Upper lobe of right lung (tissue), 1 donor: ENCODE measurements at places on chromosomes 16 and 17. TPM values are rescaled to one million over a fixed set of nuclear protein-coding genes. Genes with fewer than 3 reads are reported as not detected.
A peak's percentile ranks its signal among the peaks of the same experiment; 100 is the strongest.

SLC38A8 gene
- total RNA-seq = not detected

ACD gene
- 14.3 TPM for total RNA-seq

CNTNAP4 gene
- not detected for total RNA-seq

HERPUD1 gene
- 223 TPM for total RNA-seq

GSDMA gene
- total RNA-seq = 0.29 TPM

THRA gene
- total RNA-seq = 55.6 TPM

TBKBP1 gene
- total RNA-seq = 14.7 TPM

TBC1D3 gene
- total RNA-seq = not detected

DNA sequence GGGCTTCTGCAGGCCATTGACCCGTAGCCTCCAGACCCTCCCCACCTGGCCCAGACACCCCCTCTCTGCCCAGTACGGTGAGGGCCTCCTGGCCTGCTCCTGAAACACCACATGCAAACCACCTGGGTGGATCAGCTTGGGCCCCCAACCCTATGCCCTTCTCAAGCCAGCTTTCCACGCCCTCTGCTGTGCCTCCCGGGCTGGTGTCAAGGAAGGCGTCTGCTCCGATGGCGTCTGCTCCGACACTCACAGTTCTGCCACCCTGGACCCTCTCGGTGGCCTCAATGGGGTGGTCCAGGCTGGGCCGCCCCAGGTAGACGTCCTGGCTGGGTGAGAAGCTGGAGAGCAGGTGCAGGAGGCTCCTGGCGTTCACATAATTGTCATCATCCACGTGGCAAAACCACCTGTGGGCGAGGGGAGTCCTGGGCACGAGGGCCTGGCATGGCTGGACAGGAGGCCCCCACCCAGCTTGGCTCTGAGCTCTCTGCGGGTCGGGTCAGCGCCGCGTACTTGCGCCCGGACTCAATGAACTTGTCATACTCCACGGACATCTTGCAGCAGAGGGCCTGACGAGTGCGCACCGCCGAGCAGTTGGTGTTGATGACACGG lies 1.4 kb downstream of the RFNG start:
- peaks cover 23% of the 10 kb centered on the region for H3K36me3 ChIP-seq
- no peaks in the 10 kb centered on the region for H3K27me3 ChIP-seq
- DNase-seq = no peak
- peak overlapping the region; percentile 68 for H3K4me3 ChIP-seq
- peaks cover 20% of the 10 kb centered on the region for H3K4me1 ChIP-seq

DNA sequence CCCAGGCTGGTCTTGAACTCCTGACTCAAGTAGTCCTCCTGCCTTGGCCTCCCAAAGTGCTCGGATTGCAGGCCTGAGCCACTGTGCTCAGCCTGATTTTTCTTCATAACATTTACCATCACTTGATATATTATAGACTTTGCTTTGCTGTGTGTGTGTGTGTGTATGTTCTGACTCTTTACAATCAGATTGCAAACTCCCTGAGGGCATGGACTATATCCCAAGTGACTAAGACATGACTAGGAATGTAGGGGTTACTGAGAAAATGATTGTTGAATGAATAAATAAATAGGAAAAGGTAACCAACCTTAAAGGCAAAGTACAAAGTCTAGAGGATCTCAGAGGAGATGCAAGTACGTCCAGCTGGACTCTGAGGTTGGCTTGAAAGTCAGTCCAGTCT lies 9.6 kb upstream of the OR2C1 start:
- H3K4me3 ChIP-seq = no peak overlapping the region
- no peak overlapping the region for H3K27ac ChIP-seq
- no peaks in the 10 kb centered on the region for H3K27me3 ChIP-seq
- no peak for DNase-seq
- no peaks in the 10 kb centered on the region for H3K4me1 ChIP-seq
- no peaks in the 10 kb centered on the region for H3K36me3 ChIP-seq

- DNase-seq = peak; percentile 57
- H3K4me3 ChIP-seq = no peak within 1 kb of the TSS
- H3K4me1 ChIP-seq = no peaks in the 10 kb centered on the region
- H3K36me3 ChIP-seq = no peaks in the 10 kb centered on the region
- no peak within 1 kb of the TSS for H3K27ac ChIP-seq
These were observed at the start of gene CDH8 for GRCh38 chr16:62036101-62036801. Gene CDH8 (minus strand): TSS chr16:62036438. CDS start chr16:62021403, 15,035 bp downstream.

- H3K36me3 ChIP-seq = no peaks in the 10 kb centered on the region
- H3K4me3 ChIP-seq = no peak overlapping the region
- no peak overlapping the region for H3K27ac ChIP-seq
- no peaks in the 10 kb centered on the region for H3K27me3 ChIP-seq
- DNase-seq = no peak
These were observed 243.9 kb upstream of the MYOCD start for GRCh38 chr17:12421646-12422306.

- H3K4me1 ChIP-seq = no peaks in the 10 kb centered on the region
- H3K27ac ChIP-seq = no peak overlapping the region
- DNase-seq = no peak
- no peaks in the 10 kb centered on the region for H3K27me3 ChIP-seq
- no peak overlapping the region for H3K4me3 ChIP-seq
These were observed 54.8 kb downstream of the GPATCH8 start for GRCh38 chr17:44448412-44448811.

DNA sequence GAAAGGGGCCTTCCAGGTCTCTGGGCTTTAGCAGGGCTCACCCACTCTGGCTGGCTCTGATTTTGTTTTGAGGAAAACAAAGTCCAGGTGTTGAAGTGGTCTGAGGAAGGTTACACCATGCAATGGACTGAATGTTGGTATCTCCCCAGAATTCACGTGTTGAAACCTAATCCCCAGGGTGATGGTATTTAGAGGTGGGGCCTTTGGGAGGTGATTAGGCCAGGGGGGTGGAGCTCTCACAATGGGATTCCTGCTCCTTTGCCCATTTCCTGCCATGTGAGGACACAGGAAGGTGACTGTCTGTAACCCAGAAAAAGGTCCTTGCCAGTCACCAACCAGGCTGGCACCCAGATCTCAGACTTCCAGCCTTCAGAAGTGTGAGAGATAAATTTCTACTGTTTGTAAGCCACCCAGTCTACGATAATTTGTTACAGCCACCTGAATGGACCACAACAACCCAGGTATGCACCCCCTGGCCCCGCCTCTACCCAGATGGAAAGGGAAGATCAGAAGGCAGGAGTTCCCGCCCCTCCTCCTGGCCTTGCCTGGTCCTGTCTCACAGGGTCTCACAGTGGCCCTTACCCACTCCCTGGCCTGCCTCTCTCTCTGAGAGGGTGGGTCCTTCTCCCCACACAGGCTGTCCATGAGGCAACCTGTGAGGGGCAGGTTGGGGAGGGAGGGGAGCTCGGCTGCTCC lies 32.0 kb downstream of the LRRC75A start:
- H3K36me3 ChIP-seq = no peaks in the 10 kb centered on the region
- no peak for DNase-seq
- H3K4me3 ChIP-seq = no peak overlapping the region
- no peaks in the 10 kb centered on the region for H3K27me3 ChIP-seq
- H3K27ac ChIP-seq = no peak overlapping the region

- H3K27me3 ChIP-seq = no peaks in the 10 kb centered on the region
- H3K4me1 ChIP-seq = no peaks in the 10 kb centered on the region
- no peaks in the 10 kb centered on the region for H3K36me3 ChIP-seq
- no peak overlapping the region for H3K27ac ChIP-seq
- DNase-seq = no peak
- H3K4me3 ChIP-seq = no peak overlapping the region
These were observed 38.4 kb downstream of the ABAT start for GRCh38 chr16:8712589-8713361.

DNA sequence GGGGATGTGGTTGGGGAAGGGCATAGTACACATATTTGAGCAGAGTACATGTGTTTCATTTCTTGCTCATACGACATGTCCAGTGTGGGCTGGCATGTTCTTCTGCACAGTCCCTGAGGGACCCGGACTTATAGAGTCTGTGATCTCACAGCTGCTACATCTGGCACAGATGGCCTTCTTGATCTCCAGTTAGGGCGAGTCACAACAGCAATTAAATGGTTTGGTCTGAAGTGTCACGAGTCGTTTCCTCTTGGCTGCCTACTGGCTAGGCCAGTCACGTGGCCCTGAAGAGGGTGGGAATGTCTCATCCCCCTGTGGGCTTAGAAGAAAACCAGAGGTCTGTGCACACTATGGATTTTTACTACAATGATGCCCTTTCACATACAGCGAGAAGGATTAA lies 443.6 kb downstream of the WWOX start:
- no peaks in the 10 kb centered on the region for H3K4me1 ChIP-seq
- DNase-seq = no peak
- no peak overlapping the region for H3K27ac ChIP-seq
- no peaks in the 10 kb centered on the region for H3K27me3 ChIP-seq

- H3K4me1 ChIP-seq = peaks cover 55% of the 10 kb centered on the region
- H3K27me3 ChIP-seq = no peaks in the 10 kb centered on the region
- peak overlapping the region; percentile 85 for H3K4me3 ChIP-seq
- H3K27ac ChIP-seq = peak overlapping the region; percentile 98
These were observed 49.7 kb downstream of the TUBD1 start for GRCh38 chr17:59842901-59843652.

GRCh38 chr17:65035704-65036103 lies 20.8 kb downstream of the GNA13 start:
- no peaks in the 10 kb centered on the region for H3K36me3 ChIP-seq
- H3K27me3 ChIP-seq = no peaks in the 10 kb centered on the region
- H3K4me3 ChIP-seq = no peak overlapping the region
- H3K4me1 ChIP-seq = peaks cover 61% of the 10 kb centered on the region
- peak overlapping the region; percentile 32 for H3K27ac ChIP-seq

DNA sequence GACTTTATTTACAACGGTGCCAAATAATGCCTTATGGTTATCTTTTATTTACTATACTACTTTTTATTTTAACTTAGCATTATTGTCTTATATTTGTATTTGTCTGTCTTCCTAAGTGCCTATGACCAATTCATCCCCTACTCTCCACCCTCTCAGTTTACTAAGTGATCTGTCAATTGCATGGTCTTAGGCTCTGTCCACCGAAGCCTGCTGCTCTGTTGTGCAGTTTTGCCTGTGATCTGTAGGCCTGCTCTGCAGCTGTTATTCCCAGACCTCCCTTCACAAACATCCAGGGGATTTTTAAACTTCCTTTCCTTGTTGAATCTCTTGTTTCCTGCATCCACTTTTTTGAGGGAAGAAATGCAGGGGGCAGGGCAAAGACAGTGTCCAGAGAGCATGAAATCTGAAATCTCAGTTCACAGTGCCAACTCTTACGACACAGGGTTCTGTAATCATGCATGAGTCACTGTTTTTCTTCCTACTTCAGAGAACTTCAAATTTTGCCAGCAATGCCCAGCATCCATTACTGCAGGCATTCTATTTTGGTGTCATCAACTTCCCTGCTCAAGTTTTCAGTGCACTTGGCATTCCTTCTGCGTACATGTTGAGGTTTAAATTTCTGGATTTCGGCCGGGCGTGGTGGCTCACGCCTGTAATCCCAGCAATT lies 11.4 kb downstream of the SLFN5 start:
- H3K4me3 ChIP-seq = no peak overlapping the region
- peaks cover 55% of the 10 kb centered on the region for H3K4me1 ChIP-seq
- H3K27ac ChIP-seq = peak overlapping the region; percentile 71
- peaks cover 6% of the 10 kb centered on the region for H3K36me3 ChIP-seq
- no peaks in the 10 kb centered on the region for H3K27me3 ChIP-seq

DNA sequence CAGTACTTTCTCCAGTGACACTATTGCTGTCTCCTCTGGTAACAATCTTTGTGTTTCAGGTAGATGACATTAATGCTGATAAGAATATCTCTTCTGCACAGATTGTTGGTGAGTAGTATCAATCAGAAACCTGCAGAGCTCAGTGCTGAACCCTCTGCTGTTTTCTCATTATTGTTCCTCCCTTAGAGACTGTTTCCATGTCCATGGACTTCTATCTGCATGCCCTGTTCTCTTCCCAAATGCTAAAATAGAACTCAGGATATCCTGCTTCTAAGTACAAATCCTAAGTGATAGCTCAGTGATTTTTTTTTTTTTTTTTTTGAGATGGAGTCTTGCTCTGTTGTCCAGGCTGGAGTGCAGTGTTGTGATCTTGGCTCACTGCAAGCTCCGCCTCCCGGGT lies 29.4 kb downstream of the IST1 start:
- no peaks in the 10 kb centered on the region for H3K27me3 ChIP-seq
- peaks cover 98% of the 10 kb centered on the region for H3K36me3 ChIP-seq
- H3K4me1 ChIP-seq = peaks cover 28% of the 10 kb centered on the region
- DNase-seq = no peak

DNA sequence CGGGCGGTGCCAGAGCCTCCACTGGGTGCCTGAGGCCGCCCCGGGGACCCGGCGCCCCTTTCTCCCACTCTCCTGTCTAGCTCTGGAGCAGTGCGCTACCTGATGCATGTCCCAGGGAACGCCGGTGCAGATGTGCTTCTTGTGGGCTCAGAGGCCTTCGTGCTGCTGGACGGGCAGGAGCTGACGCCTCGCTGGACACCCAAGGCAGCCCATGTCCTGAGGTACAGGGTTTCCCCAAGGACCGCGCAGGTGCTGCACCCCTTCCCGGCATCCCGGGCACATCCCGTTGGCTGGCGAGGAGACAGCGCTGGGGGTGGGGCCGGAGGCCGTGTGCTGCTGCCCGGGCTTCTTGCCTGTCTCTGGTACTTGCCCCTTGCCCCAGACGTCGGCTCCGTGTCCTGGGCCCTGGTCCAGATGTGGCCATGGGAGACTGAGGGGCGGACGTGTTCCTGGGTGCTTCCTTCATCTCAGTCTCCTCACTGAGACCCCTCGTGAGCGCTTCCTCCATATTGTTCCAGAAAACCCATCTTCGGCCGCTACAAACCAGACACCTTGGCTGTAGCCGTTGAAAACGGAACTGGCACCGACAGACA lies 12.5 kb downstream of the RGS11 start:
- H3K4me1 ChIP-seq = no peaks in the 10 kb centered on the region
- no peak overlapping the region for H3K4me3 ChIP-seq
- H3K27me3 ChIP-seq = no peaks in the 10 kb centered on the region

GRCh38 chr16:17159617-17160016 lies 311.1 kb downstream of the XYLT1 start:
- no peak overlapping the region for H3K27ac ChIP-seq
- H3K4me3 ChIP-seq = no peak overlapping the region
- H3K27me3 ChIP-seq = no peaks in the 10 kb centered on the region

DNA sequence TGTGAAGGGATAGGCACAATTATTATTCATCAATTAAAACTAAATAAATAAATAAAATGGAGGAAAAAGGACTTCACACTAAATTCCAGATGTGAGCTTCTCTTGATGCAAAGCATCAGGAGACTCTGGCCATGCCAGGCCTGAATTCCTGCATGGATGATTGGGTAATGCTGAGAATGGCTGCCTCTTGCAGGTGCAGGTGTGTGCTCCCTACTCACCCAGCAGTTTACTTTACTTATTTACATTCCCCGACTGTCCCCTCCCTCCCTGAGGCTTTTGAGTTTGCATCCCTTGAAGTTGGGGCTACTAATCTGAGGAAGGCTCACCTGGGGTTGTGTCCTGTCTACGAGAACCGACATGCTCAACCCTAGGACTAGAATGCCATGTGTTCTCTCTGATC lies 200.4 kb downstream of the SHISA9 start:
- H3K27me3 ChIP-seq = no peaks in the 10 kb centered on the region
- no peaks in the 10 kb centered on the region for H3K4me1 ChIP-seq
- H3K27ac ChIP-seq = no peak overlapping the region
- no peak overlapping the region for H3K4me3 ChIP-seq
- no peaks in the 10 kb centered on the region for H3K36me3 ChIP-seq

GRCh38 chr17:82148011-82148410 lies 50.0 kb upstream of the FASN start:
- no peaks in the 10 kb centered on the region for H3K36me3 ChIP-seq
- H3K27ac ChIP-seq = no peak overlapping the region
- H3K27me3 ChIP-seq = no peaks in the 10 kb centered on the region
- no peaks in the 10 kb centered on the region for H3K4me1 ChIP-seq
- H3K4me3 ChIP-seq = no peak overlapping the region
